ENCODE measurements at places on chromosomes 6 and 20.
A peak's percentile ranks its signal among the peaks of the same experiment; 100 is the strongest.

- DNase-seq, result peak; percentile 15
Measured at GRCh38 chr20:1616858-1617434, 2.9 kb downstream of the SIRPB1 start.

DNA sequence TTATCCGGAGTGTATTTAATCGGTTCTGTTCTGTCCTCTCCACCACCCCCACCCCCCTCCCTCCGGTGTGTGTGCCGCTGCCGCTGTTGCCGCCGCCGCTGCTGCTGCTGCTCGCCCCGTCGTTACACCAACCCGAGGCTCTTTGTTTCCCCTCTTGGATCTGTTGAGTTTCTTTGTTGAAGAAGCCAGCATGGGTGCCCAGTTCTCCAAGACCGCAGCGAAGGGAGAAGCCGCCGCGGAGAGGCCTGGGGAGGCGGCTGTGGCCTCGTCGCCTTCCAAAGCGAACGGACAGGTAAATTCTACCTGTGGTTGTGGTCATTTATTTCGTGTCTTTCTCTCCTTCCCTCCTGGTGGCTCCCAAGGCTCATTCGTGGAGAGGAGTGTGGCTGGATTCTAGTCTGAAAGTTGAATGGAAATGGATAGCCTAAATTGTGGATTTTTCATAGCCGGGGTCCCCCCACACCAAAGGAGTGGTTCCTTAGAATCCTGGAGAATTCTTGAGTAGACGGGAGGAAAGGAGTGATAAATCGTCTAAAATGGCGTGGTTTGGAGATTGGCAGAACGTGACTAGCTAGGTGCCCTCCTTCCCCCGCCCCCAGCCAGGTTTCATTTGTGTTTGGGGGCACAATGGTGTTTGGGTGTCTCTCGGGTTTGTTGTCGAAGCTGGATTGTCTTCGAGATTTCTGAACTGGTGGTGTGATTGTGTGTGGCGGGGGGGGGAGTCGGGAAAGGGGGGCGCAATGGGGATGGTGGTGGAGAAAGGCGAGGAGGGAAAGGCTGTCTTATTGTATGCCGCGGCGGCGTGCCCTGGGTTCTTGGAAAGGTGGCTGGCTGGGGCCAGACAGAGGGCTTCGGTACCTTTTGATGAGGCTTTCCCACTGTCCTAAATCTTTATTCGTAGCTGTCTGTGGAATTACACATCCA lies 673 bp downstream of the MARCKS start:
- peak; percentile 18 for DNase-seq

GRCh38 chr6:94367316-94367715 lies 948.0 kb upstream of the EPHA7 start:
- DNase-seq, result no peak

DNA sequence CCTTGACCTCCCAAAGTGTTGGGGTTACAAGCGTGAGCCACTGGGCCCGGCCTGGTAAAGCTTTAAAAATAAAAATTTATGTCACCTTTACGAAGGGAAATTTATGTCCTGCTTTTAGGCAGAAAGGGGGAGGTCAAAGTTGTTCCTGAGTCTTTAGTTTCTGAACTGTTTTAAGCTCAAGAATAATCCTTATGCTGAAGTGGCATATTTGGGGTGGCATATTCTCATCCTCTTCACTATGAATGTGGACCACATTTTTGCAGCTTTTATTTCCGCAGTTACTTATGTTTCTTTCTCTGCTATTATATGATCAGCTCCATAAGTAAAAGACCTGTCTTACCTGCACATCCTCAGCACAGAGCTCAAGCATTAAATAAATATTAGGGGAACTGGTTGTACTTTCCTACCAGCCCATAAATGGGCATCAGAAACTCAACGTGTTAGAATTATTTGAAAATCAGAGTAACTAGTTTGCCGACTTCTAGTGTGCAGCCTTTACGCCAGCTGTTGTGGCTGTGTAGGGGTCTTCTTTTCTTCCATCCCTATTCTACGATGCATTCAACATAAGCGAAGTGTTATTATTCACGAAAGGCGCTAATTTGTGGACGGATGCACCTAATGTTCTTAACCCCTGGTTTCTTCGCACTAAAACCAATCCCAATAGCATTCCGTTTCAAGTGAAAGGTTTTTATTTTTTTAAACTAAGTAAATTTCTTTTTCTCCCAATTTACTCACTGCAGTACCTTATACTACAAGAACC lies 867 bp upstream of the AKAP7 start:
- no peak for DNase-seq

DNA sequence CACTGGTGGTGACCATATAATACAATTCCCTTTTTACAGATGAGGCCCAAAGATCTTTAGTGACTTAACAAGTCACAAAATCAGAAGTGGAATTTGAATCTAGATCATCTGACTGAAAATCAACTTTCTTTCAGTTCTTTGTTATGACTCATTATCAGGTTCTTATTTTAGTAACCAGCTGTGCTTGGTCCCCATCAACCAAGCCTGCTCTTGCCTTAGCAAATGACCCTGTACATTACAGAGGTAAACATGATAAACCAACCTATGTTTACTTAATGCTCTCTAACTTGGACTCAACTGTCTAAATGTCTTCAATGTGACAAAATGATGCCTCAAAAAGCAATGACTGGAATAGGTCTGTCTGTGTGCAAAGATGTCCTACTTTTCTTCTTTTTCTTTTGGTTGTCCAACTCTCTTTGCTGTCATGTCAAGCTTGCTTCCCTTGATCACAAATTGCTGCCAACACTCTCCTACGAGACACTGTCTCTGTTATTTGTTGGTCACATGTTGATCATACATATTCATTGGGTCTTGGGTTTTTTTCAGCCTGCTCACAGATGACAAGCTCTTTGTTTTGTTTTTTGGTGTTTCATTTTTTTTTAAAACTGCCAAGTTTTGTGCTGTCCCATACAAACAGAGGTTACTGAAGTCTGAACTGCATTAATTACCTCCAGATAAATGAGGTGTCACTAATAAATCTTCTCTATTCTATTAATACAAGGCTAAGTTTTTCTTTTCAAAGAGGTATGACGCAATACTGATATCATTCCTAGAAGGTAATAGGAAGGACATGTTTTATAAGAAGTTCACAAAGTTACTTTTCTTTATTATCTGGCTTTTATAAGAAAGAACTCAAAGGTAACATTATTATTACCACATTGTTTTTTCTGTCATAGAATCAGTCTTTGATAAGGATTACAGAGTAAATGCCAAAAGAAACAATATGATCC lies 62.2 kb upstream of the PLN start:
- DNase-seq, result no peak
